ENCODE measurements at places on chromosomes 13 and 19.
A peak's percentile ranks its signal among the peaks of the same experiment; 100 is the strongest.

DNA sequence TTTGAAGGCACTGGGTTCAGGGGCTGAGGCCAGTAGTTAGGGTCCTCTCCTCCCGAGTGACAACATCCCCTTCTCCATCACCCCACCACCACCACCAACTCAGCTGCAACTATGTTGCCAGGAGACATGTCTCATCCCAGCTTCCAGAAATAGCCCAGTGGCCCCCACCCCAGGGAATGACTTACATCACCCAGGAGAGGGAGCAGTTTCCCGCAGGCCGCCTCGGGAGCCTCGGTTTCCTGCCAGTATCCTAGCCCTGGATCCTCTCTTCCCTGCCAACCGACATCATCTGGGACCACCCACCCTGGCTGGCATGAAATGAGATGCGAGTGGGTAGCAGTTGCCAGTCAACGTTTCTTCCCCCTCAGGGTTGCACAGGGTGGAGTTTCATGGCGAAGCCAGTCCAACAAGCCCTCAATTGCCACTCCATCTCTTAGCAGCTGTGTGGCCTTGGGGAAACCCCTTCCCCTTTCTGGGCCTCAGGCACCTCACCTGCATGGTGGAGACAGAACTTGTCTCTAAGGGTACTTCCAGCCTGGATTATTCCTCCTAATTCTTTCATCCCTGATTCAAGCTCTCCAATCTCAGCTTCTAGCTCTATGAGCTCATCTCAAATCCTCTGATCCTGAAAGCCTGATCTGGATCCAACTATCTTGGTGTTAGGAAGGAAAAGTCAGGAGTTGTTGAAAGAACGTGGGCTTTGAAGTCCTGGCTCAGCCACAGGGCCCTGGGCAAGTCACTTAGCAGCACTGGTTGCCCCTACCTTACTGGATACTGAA, 3.9 kb upstream of the GSK3A start:
- no peak for DNase-seq

GRCh38 chr13:32863596-32863995, 152.6 kb upstream of the KL start:
- DNase-seq = no peak

DNA sequence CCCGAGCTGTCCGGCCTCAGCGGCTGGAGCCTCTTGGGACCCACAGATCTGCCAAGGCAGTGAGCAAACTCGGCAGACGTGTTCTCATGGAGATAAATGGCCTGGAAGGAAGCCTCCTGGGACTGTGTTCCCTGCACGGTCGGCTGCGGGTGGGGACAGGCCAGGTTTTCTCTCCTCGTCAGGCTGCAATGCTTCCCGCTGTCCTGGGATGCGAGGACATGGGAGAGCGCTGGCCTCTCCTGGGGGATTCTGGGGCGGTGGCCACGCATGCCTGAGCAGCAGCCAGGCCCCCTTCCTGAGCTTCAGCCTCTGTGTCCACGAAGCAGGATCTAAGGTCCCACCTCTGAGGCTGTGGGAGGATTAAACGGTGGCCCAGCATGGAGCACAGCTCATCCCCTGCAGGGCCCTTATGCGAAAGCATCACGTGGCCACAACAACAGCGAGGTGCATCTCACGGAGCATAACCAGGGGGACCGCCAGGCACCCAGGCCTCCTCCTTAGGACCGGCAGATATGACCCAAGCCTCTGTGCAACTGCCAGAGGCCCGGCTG, 21.2 kb upstream of the C13orf46 start:
- no peak for DNase-seq

- DNase-seq = no peak
Observed at GRCh38 chr19:18551631-18552030, 6.0 kb upstream of the KXD1 start.

DNA sequence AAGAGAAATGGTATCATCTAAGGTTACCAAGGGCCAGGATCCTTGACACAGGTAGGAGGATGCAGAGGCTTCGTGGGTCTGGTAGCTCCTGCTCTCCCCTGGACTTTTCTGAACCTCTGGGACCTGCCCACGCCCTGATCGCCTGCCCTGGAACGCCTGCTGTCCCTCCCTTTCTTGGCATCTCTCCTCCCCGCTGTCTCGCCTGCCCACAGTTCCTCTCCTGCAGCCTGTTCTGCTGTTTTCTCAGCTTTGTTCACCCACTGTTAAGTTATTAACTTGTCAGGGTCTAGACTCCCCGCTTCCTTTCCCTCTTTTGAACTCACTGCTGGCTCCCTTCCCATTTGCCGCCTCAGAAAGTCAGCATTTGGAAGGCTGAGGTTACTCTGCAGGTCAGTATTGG, 19.8 kb downstream of the SERP2 start:
- DNase-seq = peak; percentile 57

DNA sequence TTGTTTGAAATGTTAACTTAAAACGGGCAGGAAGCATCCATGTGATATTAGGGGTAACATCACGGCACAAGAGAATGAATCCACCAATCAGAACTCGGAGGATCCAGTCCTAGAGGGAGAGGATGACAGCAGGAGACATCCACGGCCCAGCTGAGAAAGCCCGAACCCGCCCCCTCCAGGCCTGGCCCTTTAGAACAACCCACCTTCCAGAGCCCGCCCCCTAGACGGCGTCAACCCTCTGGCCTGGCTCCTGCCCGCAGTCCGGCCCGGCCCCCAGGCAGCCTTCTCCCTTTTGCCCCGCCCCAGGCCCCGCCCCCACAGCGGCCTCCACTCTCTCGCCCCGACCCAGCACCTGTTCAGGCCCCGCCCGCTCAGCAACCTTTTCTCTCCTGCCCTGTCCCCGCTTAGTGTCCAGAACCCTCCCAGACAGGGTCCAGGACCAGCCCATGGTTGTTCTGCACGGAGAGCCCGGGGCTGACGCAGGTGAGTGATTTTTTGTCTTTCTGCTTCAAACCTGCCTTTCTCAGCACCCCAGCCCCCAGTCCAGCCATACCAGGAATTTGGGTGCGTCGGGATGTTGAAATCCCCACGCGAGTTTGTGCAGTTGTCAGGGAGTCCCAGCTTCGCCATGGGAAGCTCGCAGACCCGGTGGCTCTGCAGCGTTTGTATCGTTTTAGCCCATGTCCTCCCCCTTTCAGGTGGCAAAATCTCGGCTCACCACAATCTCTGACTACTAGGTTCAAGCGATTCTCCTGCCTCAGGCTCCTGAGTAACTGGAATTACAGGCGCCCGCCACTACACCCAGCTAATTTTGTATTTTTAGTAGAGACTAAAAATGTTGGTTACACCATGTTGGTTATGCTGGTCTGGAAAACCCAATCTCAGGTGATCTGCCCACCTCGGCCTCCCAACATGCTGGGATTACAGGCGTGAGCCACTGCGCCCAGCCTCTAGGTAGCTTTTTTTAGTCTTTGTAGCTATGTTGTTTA, 16.1 kb downstream of the ZNF816 start:
- no peak for DNase-seq

- DNase-seq = no peak
Observed at GRCh38 chr19:50944795-50945194, 8.0 kb downstream of the KLK5 start.

GRCh38 chr19:56261145-56261544, 11.4 kb upstream of the EDDM13 start:
- no peak for DNase-seq

- DNase-seq = no peak
Observed at GRCh38 chr19:44671400-44671799, at the start of gene CEACAM19. Gene CEACAM19 (plus strand): TSS chr19:44671482. CDS start chr19:44671932, 450 bp downstream.

- peak; percentile 58 for DNase-seq
Observed at GRCh38 chr19:39539165-39539517, 820 bp downstream of the EID2 start.

DNA sequence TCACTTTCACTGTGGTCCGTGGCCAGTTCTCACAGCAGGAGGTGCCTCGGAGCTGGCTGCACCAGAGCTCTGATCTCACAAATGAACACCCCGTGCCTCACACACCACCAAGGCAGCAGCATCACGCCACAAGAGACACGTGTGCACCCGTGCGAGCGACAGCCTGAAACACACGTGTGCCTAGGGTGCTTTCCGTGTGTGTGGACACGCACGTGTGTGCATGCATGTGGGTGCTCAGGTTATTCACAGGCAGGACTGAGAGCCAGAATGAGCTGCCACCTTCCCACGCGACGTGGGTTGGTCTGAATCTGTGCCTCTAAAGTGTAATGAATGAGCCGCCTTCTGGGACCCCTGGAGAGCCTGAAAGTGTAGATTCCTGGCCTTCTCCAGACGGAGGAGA, 67.6 kb upstream of the C13orf46 start:
- DNase-seq = no peak

- DNase-seq = no peak
Observed at GRCh38 chr13:51222037-51222685, at the start of gene FAM124A. Gene FAM124A (plus strand): TSS chr13:51222398. CDS start chr13:51222502, 104 bp downstream.

DNA sequence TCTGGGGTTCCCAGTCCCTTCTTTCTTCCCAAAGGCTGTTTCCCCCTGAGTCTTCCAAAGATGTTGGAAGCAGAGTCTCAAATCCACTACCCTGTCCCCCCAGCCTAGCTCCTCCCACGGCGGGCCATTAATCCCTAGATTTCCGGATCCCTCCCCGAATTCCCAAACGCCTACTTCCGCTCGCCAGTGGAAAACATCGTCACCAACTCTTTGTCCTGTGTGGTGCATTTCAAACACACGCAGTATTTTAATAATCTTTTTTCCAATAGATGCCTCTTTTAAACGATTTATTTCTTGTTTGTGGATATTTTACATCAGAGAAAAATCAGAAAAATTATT, 610 bp downstream of the ZNF791 start:
- DNase-seq = no peak

- DNase-seq = no peak
Observed at GRCh38 chr13:91572439-91572838, 174.0 kb downstream of the GPC5 start.

DNA sequence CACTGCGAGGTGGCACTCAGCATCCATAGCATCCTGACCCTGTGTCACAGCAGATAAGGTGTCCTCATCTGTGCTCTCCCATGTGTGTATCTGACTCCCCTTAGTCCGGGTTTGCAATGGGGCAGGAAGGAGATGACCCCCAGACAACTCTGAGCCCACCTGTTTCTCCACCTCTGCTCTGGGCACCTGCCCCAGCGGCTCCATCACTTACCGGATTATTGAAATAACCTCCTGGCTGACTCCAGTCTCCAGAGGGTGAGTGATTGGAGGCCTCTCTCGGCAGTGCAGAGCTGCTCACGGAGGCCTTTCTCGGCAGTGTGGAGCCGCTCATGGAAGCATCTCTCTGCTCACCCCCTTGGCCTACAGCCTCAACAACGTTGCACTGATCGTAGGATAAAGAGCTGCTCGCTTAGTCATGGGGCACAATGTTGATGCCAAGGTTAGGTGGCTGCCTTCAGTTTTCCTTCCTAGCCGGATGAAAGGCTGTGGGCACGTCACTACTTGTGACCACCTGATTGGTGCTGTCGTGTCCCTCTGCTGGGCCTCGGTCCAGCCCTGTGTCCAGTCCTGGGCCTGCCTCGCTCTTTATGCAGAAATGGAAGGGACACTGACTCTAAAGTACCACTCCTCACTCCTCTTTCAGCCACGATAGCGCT, 67.6 kb downstream of the TEX29 start:
- DNase-seq = no peak

- DNase-seq = no peak
Observed at GRCh38 chr13:20311596-20311995, 79.5 kb upstream of the GJB6 start.

GRCh38 chr19:2049741-2050348, 1.2 kb downstream of the MKNK2 start:
- DNase-seq = no peak

- no peak for DNase-seq
Observed at GRCh38 chr19:47726467-47726866, 13.2 kb downstream of the EHD2 start.

All from epithelial cell of proximal tubule (primary cell).